IMR-90 (cell line): ENCODE measurements at places on chromosomes 12 and 14. TPM values are rescaled to one million over a fixed set of nuclear protein-coding genes. Genes with fewer than 3 reads are reported as not detected.

Gene MSRB3
- total RNA-seq = 31.7 and 40.8 TPM in 2 replicates

Gene HSP90AA1
- 578 and 1,483 TPM in 2 replicates for total RNA-seq

Gene SOX5
- total RNA-seq = 11.9 and 13.1 TPM in 2 replicates

Gene SCN8A
- 14.7 and 19.7 TPM in 2 replicates for total RNA-seq

Gene KLRC2
- total RNA-seq = not detected in 2 replicates

Gene HELB
- total RNA-seq = 2.9 and 3.6 TPM in 2 replicates

Gene KLRC1
- total RNA-seq = not detected in 2 replicates

Gene RTN1
- total RNA-seq = 0.18 and 0.28 TPM in 2 replicates

Gene CNTN1
- 0.18 and 0.28 TPM in 2 replicates for total RNA-seq

Gene TMEM229B
- total RNA-seq = under 0.01 TPM in 1 of 2 replicates, not detected in the other

Gene GALNT8
- not detected in 2 replicates for total RNA-seq

Gene BICDL1
- not detected in 2 replicates for total RNA-seq

Gene COX8C
- total RNA-seq = not detected in 2 replicates

Gene GLIPR1L2
- not detected in 2 replicates for total RNA-seq

Gene ABCD2
- not detected in 2 replicates for total RNA-seq

Gene PLEKHD1
- under 0.01 TPM in 1 of 2 replicates, not detected in the other for total RNA-seq

Gene EEF1AKMT3
- total RNA-seq = 3.2 and 3.6 TPM in 2 replicates

Gene OASL
- under 0.01 TPM in 2 replicates for total RNA-seq

Gene AICDA
- total RNA-seq = not detected in 2 replicates

Gene RAP1B
- total RNA-seq = 200 and 262 TPM in 2 replicates

Gene POTEG
- total RNA-seq = not detected in 2 replicates

Gene CLEC12A
- not detected in 2 replicates for total RNA-seq

Gene PPP4R4
- 0.36 and 0.56 TPM in 2 replicates for total RNA-seq

Gene CMA1
- total RNA-seq = not detected in 2 replicates

Gene ERP29
- total RNA-seq = 30.3 and 36.1 TPM in 2 replicates

Gene TSHR
- not detected in 2 replicates for total RNA-seq

Gene ETFRF1
- total RNA-seq = 8.6 and 17.5 TPM in 2 replicates

Gene SIX6
- total RNA-seq = not detected in 2 replicates

Gene POTEM
- total RNA-seq = not detected in 2 replicates

Gene PLBD2
- total RNA-seq = 7.3 and 8.1 TPM in 2 replicates

Gene USP44
- 33.5 and 40.3 TPM in 2 replicates for total RNA-seq

Gene SERPINA5
- total RNA-seq = not detected in 2 replicates

Gene IGF1
- under 0.01 and 0.28 TPM in 2 replicates for total RNA-seq

Gene MYBPC1
- not detected in 2 replicates for total RNA-seq

Gene HEATR5A
- 46.4 and 48.9 TPM in 2 replicates for total RNA-seq

Gene DHRS7
- 50.2 and 56.7 TPM in 2 replicates for total RNA-seq

Gene NR4A1
- total RNA-seq = 6.6 and 23.1 TPM in 2 replicates

Gene FAM186B
- 0.18 and 0.28 TPM in 2 replicates for total RNA-seq

Gene ZNF385A
- total RNA-seq = 0.28 and 0.36 TPM in 2 replicates

Gene ETFBKMT
- 2.5 and 3.3 TPM in 2 replicates for total RNA-seq

Gene TMEM30B
- total RNA-seq = under 0.01 TPM in 1 of 2 replicates, not detected in the other

Gene TSPAN19
- total RNA-seq = not detected in 2 replicates

Gene BIN2
- not detected in 2 replicates for total RNA-seq

Gene PPP2R5E
- 12.2 and 21.1 TPM in 2 replicates for total RNA-seq

Gene CCDC177
- total RNA-seq = not detected in 2 replicates

Gene CLEC14A
- 2.8 and 3.0 TPM in 2 replicates for total RNA-seq

Gene TPH2
- not detected in 2 replicates for total RNA-seq

Gene SMIM41
- not detected in 2 replicates for total RNA-seq

Gene KRT3
- not detected in 2 replicates for total RNA-seq

Gene ASB8
- 20.8 and 26.7 TPM in 2 replicates for total RNA-seq

Gene KRT75
- total RNA-seq = not detected in 2 replicates

Gene NFATC4
- total RNA-seq = 13.6 and 15.6 TPM in 2 replicates

Gene LRP1-AS
- total RNA-seq = not detected in 2 replicates

Gene ADGRD1
- not detected in 2 replicates for total RNA-seq

Gene ALG10B
- 2.5 and 2.9 TPM in 2 replicates for total RNA-seq

Gene CLMN
- under 0.01 and 0.18 TPM in 2 replicates for total RNA-seq

Gene DEPDC4
- 0.72 and 7.5 TPM in 2 replicates for total RNA-seq

Gene KLHDC1
- 0.90 and 1.9 TPM in 2 replicates for total RNA-seq

Gene CPM
- total RNA-seq = 7.2 and 8.8 TPM in 2 replicates
